Stimulated activated CD8-positive, alpha-beta memory T cell treated with anti-CD3 and anti-CD28 coated beads, Interleukin-4, amount 100 ng/mL, for 1 hour (primary cell): ENCODE measurements at places on chromosomes 6 and 20.

DNA sequence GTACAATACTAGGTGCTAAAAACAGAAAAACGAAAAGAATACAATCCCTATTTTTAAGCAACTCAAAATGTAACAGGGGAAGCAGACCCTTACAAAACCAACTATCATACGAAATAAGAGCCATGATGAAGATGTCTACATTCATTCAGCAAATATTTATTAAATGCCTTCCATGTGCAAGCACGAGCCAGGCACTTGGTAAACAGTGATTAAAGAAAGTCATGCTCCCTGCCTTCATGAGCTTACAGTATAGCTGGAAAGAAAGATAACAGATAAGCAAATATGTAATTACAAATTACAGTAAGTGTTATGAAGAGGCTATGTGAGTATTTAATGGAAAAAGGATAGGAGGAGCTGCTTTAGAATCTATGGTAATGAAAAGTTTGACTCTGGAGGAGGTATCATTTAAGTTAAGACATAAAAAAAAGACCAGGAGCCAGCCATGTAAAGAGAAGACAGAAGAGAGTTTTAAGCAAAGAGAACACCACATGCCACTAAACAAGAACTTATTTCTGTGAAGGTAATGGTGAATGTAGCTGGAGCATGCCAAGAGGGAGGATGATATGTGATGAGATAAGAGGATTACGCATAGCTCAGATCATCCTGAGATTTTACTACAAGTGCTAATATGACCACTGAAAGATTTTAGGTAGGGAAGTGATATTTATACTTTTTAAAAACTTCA is 19.3 kb upstream of the COX7A2 start:
- DNase-seq, result no peak

- DNase-seq, result no peak
Measured at GRCh38 chr6:167892835-167893815, 66.4 kb downstream of the AFDN start.

DNA sequence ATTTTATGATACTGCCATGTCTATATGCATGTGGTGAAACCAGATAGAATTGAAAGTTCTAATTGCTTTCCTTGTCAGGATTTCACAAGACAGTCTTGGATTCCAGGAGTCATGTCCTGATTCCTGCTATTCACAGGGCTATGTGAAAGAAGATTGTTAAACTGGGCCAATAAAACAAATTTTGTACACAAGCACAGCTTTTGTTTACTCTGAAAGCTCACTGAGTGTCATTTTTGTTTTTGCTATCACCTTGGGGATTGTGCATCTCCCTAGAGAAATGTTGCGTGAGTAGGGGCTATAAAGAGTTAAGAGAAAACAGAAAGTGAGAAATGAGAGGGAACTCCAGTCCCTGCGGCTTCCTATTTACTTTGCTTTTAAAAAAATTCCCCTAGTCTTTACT is 627.5 kb downstream of the PKHD1 start:
- no peak for DNase-seq

- no peak for DNase-seq
Measured at GRCh38 chr6:12422848-12423247, 132.7 kb downstream of the EDN1 start.

- no peak for DNase-seq
Measured at GRCh38 chr20:36342331-36343120, 36.4 kb downstream of the DLGAP4 start.
